ENCODE measurements at places on chromosomes 16 and 17.
A peak's percentile ranks its signal among the peaks of the same experiment; 100 is the strongest.

- no peak for DNase-seq
Measured at GRCh38 chr17:82010575-82011525, 11.8 kb downstream of the CENPX start.

GRCh38 chr17:68197997-68198930 lies 49.6 kb upstream of the AMZ2 start:
- DNase-seq: peak; percentile 47

GRCh38 chr16:4220358-4220757 lies 21.5 kb downstream of the SRL start:
- DNase-seq: no peak

DNA sequence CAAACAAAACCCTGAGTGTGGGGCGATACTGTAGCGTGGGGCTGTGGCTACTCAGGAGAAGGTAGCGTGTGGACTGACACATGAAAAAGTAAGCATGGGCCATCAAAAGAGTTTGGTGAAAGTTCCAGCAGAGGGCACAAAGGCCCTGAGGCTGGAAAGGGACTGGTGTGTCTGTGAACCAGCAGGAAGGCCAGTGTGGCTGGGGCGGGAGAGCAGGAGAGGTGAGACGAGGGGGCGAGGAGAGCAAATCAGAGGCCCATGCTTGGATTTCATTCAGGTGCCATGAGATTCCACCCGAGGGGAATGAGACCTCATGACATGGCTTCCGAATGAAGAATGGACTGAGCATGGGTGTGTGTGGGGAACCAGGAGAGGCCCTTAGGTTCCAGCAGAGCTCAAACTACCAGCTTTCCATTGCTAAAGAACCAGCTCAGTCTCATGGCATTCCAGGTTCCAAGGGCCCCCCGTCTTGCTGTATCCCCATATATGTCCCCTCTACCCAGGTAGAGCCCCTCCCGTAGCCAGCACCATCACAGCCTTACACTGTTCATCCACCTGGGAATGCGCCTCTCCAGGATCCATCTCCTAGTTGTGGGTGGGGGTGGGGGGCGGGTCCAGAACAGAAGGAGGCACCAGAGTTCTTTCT lies 31.1 kb downstream of the TRPV2 start:
- no peak for DNase-seq

DNA sequence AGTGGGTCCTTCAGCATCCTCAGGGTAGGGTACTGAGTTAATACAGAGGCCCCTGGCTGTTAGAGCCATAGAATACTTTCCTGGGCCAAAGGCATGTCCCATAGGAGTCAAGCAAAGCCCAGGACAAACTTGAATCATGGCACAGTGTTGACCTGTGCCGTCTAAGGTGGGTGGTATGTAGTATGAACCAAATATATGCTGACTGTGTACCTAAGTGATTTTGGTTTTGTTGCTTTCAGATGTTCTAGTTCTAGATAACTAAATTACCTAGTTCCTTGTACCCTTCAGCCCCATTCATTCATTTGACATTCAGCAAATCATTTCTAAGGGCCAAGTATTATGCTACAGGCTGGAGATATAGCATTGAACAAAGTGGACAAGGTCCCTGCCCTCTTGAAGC lies 61.3 kb upstream of the GPRC5B start:
- no peak for DNase-seq

DNA sequence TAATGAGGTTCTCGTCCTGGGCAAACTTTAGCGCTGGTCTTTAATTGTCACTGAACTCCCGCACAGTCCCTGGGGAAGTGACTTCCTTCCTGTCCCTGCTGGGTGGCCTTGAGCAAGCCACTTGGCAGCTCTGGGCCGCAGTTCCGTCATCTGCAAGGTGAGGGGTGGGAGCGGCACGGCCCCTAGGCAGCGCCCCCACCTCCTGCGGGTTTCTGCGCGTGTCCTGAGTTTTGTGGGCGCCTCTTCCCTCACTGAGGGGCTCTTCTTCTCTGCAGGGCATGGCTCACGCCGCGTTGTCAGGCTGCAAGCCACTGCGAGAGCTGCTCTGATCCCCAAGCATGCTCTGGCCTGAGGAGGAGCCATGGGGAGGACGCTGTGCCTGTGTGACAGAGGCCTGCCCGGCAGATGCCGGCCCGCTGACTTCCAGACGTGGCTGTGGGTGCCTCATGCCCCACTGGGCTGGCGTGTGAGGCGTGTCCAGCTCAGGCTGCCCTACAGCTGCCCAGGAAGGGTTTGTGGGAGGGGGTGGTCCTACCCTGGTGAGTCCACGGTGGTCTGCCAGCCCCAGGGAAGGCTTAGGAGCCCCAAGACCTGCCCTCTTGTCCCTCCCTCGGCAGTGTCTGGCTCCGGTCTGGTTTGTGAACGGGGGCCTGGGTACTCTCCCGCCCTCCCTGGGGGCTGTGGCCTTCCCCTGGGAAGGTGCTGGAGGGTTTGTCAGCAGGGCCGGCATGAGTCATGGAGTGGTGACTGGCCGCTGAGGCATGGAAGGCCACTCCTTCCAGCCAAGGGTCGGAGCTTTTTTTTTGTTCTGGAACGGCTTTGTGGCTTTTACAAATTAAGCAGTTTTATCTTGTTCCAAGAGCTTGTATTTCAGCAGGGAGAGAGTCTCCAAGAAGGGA lies 182.0 kb downstream of the SEC14L1 start:
- no peak for DNase-seq

DNA sequence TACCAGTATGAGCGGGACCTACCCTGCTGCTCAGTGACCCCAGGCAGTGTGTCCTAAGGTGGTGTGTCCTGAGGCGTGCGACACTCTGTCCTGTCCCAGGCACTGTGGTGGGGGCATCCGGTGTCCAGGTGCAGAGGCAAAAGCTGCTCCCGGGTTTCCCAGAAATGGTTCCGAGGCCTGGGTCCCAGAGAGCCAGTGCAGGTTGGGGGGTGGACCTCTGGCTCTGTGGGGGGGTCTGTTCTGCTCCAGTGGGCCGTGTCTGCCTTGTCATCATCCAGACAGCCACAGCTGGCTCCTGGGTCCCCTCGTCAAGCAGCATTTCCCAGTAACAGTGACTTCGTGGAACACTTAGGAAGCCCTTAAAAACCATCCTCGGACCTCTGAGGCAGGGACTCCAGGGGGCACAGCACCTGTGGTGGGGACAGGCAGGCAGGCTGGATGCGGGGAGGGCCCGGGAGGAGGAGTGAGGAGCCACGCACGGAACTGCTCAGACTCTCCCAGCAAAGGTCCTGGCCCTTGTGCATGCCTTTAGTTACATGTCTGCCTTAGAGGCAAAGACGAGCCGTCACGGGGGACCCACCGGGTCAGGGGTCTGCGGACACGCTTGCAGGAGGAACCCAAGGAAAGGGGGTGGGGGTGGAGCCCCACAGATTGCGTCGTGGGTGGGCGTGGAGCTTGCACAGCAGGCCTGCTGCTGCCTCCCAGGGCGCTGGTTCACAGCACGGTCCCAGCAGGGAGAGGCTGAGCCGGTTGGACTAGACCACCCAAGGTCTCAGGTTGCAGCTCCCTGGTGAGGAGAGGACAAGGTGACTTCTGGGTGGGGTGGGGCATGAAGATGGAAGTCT lies 5.6 kb downstream of the SLC16A3 start:
- peak; percentile 30 for DNase-seq

- no peak for DNase-seq
Measured at GRCh38 chr16:79808731-79809130, 208.2 kb upstream of the MAF start.

DNA sequence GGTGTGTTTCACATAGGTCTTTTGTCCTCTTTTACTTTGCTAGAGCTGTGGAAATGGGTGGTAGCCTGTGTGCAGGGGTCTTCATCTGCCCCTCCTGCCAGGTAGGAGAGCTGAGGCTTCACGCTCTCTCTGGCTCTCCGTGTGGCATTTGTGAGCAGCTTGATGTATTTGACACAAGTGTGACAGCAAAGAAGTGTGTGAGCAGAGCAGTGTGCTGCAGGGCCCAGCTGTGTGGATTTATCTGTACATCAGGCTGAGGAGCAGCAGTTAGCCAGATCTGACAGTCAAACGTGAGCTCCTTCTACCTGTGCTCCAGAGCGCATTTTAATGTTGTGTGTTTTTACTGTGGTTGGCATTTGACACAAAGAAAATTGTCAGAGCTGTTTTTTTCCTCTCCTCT lies 101.8 kb downstream of the FTO start:
- DNase-seq: no peak

DNA sequence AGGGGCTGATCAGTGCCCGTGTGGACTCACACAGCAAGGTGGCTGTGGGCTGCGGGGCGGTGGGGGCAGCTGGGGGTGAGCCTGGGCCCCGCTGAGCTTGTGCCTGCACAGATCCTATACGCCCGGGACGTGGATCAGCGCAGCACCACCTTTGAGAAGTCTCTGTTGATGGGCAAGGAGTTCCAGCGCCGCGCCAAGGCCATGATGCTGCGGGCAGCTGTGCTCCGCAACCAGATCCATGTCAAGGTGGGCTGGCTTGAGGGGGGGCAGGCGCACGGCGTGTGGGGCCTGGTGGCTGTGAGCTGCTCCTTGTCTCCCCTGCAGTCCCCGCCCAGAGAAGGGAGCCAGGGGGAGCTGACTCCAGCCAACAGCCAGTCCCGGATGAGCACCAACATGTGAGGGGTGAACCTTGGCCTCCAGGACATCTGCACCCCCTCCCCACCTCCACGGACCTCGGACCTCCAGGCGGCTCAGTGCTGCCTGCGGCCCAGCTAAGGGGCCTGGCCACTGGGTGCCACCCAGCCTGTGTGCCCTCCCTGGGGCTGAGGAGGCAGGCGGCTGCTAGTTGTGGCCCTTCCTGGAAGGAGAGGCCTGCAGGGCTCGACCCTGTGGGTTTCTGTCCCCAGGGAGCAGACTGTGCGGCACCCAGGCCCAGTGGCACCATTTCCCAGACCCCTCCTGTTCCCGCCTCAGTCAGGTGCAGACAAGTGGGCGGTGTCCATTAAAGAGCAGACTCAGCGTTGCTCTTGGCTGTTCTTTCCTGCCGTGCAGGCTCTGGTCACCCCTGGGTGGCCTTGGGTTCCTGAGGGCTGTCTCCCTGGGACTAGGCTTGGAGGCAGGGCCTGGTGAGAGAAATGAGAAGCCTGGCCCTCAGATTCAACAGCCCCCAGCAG lies 5.3 kb downstream of the GPS1 start:
- no peak for DNase-seq

DNA sequence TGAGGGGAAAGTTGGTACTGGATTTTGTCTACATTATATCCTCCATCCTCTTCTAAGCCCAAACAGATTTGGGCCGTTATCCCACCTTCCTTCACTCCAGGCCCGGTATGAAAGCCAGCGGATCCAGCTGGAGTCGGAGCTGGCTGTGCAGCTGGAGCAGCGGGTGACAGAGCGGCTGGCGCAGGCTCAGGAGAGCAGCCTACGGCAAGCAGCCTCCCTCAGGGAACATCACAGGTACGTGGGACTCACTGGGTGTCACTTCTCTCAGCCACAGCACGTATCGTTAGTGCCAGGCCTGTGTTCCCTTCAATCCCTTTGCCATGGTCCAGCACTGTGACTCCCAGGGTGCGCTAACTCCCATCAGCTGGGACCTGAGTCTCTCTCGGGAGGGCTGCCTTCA lies 11.3 kb downstream of the CNTROB start:
- DNase-seq: no peak

GRCh38 chr16:8714174-8714573 lies 39.8 kb downstream of the ABAT start:
- DNase-seq: no peak

- peak; percentile 76 for DNase-seq
Measured at GRCh38 chr17:72560303-72561247, 439.8 kb downstream of the SOX9 start.

DNA sequence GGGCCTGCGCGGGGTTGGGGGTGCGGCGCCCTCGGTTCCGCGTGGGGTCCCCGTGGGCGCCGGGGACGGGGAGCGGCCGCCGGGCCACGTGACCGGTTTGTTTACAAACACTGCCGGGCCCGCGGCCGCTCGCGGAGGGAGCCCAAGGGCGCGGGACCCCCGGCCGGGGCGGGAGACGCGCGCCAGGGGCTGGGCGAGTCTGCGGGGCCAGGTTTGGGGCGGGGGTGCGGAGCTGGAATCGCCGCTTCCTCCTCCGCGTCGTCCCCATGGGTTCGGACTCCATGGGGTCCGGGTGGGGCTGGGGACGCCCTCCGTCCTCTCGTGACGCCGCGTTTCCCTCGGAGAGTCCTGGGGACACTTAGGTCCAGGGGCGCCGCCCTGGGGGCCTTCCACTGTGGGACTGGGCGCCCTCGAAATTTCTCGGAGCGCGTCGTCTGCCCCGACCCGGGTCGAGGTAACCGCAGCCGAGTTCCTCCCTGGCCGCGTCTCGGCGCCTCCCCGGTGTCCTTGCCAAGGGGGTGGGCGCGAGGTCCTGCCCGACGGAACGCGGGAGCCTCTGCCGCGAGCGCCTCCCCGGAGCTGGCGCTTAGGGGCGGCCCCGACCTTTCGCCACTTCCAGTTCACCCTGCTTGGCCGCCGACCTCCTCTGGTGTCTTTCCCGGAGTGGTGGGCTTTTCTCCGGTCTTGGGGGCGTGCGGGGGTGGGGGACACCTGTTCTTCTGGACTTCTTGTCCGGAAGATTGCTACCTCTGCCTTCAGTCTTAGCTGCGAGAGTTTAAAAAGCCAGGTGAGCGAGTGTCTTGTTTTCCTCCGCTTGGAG lies 684 bp downstream of the YPEL2 start:
- peak; percentile 49 for DNase-seq

GRCh38 chr16:82454152-82454551 lies 172.6 kb upstream of the CDH13 start:
- peak; percentile 45 for DNase-seq

GRCh38 chr17:78498848-78499247 lies 78.3 kb downstream of the DNAH17 start:
- DNase-seq: no peak

DNA sequence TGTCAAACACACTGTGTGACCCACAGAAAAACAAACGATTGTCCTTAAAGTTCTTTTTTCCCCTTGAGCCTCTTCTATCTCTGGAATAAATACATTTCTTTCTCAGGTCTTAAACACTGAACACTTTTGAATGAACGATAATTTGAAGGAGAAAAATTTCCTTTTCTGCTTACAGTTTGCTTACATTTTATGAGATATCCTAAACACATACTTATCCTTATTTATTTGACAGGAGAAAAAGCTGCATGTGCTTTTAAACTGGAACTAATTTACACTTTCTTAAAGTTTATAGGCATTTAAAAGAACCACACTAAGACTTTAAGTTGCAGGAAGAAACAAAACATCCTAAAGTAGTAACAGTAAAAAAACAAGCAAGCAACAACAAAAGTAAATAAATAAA lies 4.7 kb upstream of the IGF2BP1 start:
- no peak for DNase-seq

- no peak for DNase-seq
Measured at GRCh38 chr16:51045186-51045585, 105.9 kb downstream of the SALL1 start.

- DNase-seq: no peak
Measured at GRCh38 chr17:68847711-68848110, 107.5 kb downstream of the ABCA8 start.

DNA sequence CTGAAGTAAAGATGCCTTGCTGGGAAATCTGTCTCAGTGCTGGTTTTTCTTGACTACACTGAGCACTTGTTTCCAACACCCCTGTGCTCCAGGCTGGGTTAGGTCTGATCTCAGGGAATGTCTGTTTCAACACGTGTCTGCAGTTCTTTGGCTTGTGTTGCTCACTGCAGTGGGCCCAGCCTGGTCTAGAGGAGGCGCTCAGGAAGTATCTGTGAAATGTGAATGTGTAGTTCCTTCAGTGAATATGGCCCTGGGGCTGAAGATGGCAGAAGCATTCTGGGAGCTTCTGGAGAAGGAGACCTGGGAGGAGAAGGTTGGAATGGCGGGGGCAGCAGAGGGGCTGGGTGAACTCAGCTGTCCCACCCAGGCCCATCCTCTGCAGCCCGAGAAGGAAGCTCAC lies 8.1 kb upstream of the YPEL3 start:
- no peak for DNase-seq

Measured in natural killer cell (primary cell).